ELR (cell line): ENCODE measurements at places on chromosomes 16 and 17.

DNA sequence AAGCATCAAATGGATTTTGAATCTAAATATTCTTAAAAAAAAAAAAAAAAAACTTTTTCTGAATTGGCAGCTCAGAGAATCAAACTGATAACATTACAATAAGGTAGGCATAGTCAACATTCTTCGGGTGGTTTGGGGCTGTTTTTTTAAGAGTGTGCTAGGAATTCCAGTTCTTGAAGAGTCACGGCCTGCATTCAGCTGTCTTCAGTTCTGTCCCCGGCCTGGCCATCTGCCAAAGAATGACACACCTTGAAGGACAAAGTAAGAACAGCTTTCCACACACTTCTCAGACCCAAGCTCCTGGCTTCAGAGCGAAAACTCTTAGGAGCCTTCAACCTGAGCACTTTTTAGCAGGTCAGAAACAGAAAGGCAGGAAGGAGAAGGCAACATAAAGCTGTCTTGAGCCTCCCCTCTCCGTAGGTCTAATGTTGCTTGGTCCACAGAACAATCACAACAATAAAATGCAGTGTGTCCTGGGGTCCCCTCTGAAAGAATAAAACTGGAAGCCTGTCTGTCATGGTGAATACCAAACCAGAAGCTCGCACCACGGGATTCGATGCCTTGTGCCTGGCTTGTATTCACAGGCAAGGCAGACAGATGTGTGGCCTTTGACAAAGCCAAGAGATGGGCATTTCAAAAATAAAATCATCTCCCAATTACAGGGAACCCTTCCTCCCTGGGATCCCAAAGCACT, 524.4 kb upstream of the ZFHX3 start:
- peak; percentile 3 for DNase-seq

DNA sequence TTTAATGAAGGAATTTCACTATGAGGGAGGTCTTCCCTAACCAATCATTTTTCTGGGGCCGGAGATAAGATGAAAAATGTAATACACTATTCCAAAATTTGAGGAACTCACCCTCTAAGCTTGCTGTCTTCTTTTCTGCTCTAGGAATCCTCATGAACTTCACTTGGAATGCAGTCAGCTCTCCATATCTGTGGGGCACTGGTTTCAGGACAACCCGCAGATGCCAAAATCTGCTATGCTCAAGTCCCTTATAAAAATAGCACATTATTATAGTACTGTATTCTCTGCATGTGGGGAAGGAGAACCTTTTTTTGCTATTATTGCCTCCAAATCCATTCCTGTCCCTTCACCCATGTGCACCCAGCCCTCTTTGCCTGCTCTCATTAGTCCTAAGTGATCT, 146.0 kb downstream of the ABCA8 start:
- DNase-seq = no peak

DNA sequence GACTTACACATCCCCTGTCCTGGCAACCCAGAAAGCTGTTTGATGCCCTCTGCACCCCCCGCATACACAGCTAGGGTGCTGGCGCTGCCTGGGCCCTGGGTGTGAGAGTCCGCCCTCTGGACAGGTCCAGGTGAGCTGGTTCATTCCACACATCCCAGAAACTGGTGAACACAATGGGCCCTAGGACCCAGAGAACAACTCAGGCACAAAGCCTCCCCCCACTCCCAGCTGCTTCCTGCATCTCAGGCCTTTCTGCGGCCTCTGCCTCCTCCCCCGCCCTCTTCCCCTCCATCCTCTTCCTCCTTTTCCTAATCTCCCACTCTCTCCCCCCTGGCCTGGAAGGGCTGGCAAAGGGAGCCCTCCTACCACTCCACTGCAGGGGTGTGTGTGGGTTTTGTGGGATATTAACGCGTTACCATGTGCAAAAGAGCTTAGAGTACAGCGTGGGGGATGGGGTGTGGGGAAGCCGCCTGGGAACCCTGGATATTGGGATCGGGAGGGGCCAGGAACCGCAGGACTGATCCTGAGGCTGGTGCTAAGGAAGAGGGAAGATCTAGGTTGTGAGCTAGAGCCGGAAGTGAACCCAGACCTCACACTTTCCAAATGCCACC, 1.6 kb upstream of the PPP1R9B start:
- peak; percentile 93 for DNase-seq

- DNase-seq = peak; percentile 52
These were observed 10.8 kb downstream of the CASKIN2 start for GRCh38 chr17:75504347-75505151.

DNA sequence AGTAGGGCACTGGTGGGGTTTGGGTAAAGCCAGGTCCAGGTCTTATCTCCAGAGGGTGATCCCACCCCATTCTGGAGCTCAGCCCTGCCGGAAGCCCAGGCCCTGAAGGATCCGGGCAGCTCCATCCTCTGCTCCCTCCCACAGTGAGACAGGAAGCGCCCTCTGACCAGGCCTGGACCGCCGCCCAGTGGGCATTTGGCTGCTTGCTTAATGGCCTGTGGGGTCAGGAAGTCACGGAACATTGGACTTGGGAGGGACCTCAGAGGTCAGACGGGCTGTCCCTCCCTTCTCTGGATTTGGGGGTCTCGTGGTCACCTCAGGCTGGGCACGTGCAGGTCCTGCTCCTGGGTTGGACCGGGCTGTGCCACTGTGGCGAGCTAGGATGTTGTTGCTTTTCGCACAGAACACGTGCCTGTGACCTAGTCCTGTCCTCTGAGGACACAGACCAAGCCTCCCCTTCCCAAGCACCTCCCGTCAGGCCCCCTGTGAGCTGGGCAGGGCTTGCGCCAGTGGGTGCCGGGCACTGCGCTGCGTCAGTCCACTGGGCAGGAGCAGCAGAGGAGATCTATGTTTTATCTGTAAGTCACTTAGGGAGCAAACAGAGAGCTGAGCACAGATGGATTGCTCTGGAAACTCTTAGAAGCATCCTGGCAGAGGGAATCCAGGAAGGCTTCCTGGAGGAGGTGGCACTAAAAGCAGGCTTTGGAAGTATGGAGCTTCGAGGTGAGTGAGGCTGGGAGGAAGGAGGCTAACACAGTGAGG, 49.4 kb upstream of the GSE1 start:
- DNase-seq = peak; percentile 71
